Aorta (tissue), 5 donors: ENCODE measurements at places on chromosomes 12 and 14. TPM values are rescaled to one million over a fixed set of nuclear protein-coding genes. Genes with fewer than 3 reads are reported as not detected.

GXYLT1 gene
- 11.1 TPM for total RNA-seq

- H3K27ac ChIP-seq, result no peak overlapping the region
- H3K4me3 ChIP-seq, result no peak overlapping the region
- H3K27me3 ChIP-seq, result no peaks in the 10 kb centered on the region
- DNase-seq, result peak; percentile 34
- H3K4me1 ChIP-seq, result no peaks in the 10 kb centered on the region
- H3K36me3 ChIP-seq, result no peaks in the 10 kb centered on the region
Observed at GRCh38 chr14:105138021-105138541, 30.5 kb downstream of the JAG2 start.

PIP4K2C gene
- total RNA-seq, result 28.4 TPM

PTPRB gene
- total RNA-seq, result 38.3 TPM

DNA sequence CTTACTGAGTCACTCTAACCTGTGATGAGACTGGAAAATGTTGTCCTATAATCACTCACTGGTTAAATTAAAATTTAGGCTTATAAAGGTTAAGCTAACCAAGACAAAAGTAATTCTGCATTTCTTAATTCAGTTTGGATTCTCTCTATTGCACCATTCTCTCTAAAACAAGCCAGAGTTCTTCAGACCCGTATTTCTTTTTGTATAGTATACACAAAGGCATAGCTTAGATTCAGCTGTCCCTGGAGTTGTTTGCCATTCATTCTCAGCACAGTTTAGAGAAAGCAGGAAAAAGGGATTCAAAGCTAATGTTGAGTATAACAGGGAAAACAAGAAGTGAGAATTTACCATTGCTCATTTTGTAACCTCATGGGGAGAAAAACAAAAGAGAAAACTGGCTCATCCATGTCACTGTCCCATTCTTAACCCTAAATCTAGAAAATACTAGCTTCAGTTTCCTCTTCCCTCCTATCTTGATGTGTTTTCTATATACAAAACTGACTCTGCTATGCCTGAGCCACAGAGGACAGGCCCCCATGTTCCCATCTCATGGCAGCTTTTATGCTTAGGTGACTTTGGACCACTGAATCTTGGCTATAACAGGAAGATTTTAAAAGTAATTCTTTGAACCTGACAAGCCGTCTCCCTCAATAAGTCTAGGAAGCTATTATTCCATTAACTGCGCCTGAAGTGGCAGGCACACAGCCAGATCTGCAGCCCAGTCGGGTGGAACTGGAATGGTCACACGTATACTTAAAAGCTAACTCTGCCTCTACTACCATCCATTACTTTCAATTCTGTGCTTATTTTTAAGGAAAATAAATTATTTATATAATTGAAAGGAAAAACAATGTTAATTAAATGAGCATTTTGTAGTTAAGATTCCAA is 7.0 kb downstream of the AREL1 start:
- H3K27ac ChIP-seq, result no peak overlapping the region
- H3K4me1 ChIP-seq, result peaks cover 2% of the 10 kb centered on the region
- H3K4me3 ChIP-seq, result no peak overlapping the region
- DNase-seq, result no peak
- H3K27me3 ChIP-seq, result no peaks in the 10 kb centered on the region
- no peaks in the 10 kb centered on the region for H3K36me3 ChIP-seq
